ENCODE measurements at places on chromosomes 4 and X.

DNA sequence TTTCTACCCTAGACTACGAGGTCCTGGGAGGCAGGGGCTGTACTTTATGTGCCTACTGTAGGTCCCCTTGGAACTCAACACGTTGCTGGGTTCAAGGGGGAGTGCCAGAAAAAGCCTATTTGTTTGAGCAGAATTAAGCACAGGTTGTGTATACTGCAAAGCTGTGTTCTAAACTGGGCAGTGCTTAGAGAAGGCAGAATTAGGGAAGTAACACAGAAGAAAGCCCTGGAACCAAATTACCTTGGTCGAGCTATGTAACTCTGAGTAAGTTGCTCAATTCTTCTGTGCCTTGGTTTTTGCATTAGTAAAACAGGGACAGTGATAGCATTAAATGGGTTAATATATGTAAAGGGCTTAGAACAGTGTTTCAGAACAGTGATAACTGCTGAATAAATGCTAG lies 245.0 kb upstream of the SFRP2 start:
- no peak for DNase-seq

- no peak for DNase-seq
These were observed 3.6 kb downstream of the APOO start for GRCh38 chrX:23904096-23904495.

GRCh38 chr4:84022564-84022963 lies 476.5 kb downstream of the NKX6-1 start:
- no peak for DNase-seq

- DNase-seq = peak; percentile 10
These were observed 33.5 kb upstream of the DCX start for GRCh38 chrX:111445485-111445884.

DNA sequence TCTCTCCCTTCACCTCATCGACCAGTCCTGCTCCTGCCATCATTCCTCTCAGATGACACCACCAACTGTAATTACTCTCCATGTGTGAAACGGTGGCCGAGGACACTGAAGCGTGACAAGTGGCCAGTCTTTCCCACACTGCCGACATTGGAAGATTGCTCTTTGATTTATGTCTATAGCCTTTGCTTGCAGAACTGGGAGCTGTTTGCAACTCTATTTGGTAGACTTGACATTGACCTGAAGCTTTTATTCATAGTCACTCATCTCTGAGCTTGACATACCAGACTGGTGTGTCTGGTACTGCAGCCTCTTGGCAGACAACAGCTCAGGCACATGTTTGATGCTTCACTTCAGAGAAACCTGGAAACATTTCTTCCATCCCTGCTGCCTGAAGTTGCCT lies 121.8 kb upstream of the GALNT7 start:
- DNase-seq = no peak

DNA sequence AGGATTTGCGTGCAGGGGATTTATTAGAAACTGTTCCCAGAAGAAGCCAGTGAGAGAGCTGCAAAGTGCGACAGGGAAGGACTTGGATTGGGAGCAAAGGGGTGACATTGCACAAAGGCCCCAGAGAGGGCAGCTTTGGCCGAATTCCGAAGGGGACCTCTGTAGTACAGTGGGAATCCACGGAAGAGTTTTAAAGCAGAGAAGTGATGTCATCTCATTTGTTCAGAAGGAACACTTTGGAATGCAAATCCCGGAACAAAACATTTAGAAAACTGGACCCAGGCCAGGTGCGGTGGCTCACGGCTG lies 71.7 kb downstream of the FAM184B start:
- DNase-seq = no peak

- DNase-seq = no peak
These were observed 265.0 kb downstream of the ARHGAP10 start for GRCh38 chr4:147996859-147997258.

DNA sequence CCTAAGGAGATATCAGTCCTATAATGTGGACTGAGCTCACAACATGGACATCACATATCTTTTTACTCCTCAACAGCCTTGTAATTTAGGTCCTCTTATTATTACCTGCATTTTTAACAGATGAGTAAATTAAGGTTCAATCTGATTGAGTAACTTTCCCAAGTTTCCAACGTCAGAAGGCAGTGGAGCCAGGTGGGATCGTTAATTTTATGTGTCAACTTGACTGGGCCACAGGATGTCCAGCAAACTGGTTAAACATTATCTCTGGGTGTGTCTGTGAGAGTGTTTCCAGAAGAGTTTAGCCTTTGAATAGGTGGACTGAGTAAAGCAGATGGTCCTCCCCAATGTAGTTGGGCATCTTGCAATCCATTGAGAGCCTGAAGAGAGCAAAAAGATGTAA lies 59.0 kb upstream of the SLIT2 start:
- no peak for DNase-seq

DNA sequence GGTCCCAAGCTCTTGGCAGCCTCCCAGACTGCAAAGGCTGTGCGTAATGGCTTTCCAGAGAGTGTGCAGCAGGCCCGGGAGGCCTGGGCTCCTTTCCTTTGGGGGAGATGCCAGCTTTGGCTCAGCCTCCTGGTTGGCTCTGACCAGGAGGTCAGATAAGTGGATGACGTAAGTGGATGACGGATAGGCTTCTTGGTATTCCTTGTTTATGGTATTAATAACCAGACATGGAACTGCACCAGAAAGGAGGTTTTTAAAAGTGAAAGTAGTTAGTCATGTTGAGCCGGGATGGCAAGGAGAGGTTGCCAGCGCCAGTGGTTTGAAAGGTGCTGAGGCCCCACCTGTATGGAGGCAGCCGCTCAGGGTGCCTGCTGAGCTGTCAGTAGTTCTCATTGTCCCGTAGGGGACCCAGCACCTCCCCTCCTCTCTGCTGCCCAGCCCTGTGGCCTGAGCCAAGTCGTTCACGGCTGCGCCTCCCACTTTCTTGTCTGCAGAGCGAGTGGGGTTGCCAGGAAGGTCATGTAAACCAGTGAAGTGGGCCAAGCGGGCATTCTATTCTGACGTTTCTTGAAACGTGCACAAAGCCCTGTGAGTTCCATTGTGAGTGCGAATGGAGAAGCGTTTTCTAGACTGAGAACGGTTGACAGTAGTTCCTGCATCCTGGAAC lies 28.7 kb upstream of the STOX2 start:
- DNase-seq = no peak

Measured in stimulated activated naive CD4-positive, alpha-beta T cell (primary cell).